OCI-M1 (cell line): ENCODE measurements at places on chromosomes 3 and 15.
A peak's percentile ranks its signal among the peaks of the same experiment; 100 is the strongest.

DNA sequence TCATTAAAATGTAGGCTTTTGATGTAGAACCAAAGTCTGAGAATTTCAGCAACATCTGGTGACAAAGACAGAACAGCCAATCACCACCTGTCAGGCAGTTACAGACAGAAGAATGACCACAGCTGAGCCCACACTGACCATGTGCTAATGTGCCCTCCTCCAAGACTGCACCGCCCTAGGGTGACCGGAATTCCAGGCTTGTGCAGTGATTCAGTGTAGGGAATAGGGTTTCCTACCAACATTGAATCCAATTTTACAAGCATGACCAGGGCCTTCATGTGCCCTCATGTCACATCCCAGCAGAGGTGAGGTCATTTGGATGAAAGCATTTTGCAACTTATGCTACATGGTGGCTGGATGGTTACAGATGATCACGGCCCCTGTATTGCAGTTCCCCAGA is 412.5 kb downstream of the SOX2 start:
- no peak for DNase-seq

DNA sequence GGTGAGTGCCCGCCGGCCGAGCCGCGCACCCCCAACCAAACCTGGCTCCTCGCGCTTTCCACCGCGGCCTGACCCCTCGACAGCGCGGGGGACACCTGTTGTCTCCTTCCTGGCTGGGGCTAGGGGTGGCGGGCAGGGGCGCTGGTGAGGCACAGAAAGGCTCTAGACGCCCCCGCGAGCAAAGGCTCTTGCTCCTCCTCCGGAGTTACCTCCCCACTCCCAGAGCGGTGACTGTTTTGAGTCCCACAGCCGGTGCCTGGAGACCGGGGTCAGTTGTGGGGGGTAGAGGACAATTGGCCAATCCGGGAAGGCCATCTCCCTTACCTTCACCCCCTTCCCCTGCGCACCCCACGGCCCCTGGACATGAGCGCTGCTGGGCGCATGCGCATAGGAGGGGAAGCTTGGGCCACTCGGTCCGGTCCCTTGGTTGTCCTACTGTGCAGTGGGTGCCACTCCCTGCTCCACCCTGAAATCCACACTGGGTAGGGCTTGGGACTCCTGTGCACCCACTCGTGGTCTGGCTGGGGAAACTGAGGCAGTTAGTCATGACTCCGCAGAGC is 554 bp downstream of the CHST13 start:
- no peak for DNase-seq

DNA sequence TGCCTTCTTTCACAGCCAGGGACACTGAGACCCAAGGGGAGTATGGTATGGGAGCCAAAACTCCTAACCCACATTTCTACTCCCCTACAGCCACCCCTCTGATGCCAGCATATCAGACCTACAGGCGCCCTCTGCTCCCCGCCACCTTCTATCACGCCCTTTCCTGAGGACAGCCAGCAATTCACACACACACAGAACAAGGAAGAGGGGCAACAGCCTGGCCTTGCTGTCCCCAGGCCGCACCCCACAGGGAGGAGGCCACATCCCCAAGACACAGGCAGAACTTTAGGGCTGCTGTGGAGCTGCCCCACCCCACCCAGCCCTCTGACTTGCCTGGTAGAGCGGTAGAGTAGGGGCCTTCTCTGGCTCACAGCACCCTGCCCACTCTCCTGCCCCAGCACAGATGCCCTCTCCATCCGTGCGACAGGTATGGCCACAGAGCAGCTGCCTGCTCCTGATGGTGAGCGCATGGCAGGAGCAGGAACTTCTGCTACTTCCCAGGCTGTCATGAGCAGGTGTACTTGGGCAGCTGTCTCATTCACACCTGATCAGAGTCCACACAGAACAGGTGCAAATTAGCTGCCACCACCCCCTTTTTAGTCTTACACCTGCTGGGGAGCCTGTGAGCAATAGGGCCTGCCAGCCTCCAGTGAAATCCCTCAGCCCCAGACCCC is 33.4 kb downstream of the CCDC33 start:
- no peak for DNase-seq

DNA sequence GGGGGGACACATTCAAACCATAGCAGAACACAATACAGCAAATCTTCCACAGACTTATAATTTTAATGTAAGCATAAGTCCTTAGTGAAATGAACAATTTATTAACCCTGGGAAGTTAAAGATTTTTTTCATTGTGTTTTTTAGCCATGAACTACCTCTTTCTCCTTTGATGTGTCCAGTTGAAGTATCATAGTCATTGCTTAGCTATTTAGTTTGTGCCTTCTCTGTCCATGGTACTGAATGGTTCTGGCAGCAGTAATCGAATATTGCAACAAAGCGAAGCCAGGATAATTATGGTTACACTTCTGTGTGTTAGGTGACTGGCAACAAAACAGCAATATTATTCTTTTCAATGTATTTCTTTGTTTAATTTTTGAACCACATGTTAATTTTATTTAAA is 403.0 kb upstream of the ONECUT1 start:
- DNase-seq, result peak; percentile 16

GRCh38 chr3:10263646-10264363 is 15.5 kb downstream of the TATDN2 start:
- DNase-seq, result peak; percentile 40

DNA sequence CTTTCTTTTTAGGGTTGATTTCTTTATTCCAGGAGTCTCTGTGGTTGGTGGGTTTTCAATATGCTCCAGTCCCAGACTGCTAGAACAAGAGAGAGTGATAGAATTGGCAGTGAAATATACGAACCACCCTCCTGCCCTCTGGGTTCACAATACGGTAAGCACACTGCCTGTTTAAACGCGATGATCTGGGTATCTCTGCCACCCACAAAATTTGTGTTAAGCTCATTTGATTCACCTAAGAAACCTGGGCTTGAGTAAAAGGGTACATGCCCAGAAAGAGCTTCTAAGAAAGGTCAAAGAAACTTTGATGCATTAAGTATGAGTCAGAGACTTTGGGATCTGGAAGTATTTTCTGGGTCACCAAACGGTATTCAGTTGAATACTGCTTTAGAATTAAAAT is 29.8 kb downstream of the OXNAD1 start:
- no peak for DNase-seq

GRCh38 chr3:128432301-128432970 is 34.3 kb downstream of the DNAJB8 start:
- DNase-seq, result no peak

GRCh38 chr15:78212546-78213424 is 21.6 kb downstream of the ACSBG1 start:
- DNase-seq, result peak; percentile 28

GRCh38 chr15:99019558-99020540 is 12.3 kb upstream of the PGPEP1L start:
- no peak for DNase-seq

DNA sequence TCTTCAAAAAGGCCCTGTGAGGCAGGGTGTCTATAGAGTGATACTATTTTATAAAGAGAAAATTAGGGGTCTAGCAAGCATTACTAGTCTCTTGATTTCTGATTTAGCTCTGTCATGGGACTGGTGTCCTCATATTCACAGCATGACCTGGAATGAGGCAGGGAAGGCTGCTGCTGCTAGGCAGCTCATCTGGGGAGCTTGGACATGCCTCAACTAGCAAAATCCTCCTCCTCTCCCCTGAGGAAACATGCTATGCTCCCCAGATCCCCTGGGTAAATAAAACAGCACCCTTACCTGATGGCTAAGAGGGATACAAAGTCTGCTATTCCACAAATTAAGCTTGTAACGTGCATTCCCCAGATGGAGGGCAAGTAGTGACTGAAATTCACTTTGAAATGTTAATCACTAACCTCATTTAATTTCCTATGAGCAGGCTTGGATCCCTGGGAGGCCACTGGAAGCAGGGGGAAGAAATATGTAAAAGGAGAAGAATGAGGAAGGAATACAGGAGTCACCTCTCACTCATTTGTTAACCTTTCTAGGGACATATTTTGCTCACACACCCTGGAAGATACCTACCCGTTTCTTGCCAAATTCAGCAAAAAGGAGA is 709.4 kb downstream of the SQOR start:
- DNase-seq, result no peak

GRCh38 chr15:80110920-80111319 is 41.9 kb upstream of the FAH start:
- no peak for DNase-seq

DNA sequence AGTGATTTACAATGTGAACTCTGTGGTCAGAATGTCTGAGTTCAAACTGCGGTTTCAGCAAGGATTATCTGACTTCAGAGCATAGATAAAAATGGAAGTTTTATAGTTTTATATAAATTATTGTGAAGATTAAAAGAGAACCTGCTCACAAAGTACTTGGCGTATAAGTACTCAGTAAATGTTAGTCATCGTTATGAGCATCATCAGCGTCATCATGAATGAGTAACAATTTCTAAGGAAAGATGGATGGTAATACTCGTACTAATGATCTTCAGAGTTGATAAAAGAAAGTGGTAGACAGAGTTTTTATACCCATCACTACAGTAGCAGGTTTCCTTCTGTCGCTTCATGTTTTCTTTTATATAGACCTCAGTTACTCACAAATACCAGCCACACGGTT is 341.8 kb downstream of the RAP2B start:
- DNase-seq, result no peak

- peak; percentile 3 for DNase-seq
Observed at GRCh38 chr3:65963787-65964677, 74.7 kb downstream of the MAGI1 start.

- DNase-seq, result no peak
Observed at GRCh38 chr3:178099274-178099673, 437.0 kb upstream of the KCNMB2 start.

DNA sequence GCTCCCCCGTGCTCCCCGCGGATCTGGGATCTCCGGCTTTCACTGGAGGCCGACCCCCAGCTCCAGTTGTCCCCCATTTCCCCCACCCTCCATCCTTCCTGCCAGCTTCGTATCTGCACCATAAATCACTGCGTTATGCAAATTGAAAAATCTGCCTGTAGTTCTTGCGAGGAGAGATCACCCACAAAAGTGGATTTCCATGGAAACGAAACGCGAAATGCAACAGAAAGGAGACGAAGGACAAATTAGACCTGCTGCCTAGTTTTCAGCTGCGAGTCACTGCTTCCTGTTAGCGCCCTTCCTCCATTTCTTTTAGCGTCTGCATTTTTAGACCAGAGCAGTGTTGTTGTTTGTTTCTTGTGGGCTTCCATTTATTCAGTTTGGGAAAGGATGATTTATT is 127.1 kb upstream of the ATP10A start:
- no peak for DNase-seq

- DNase-seq, result no peak
Observed at GRCh38 chr3:142053244-142053643, 96.1 kb downstream of the TFDP2 start.

GRCh38 chr3:84567796-84568195 is 391.0 kb upstream of the CADM2 start:
- no peak for DNase-seq

- no peak for DNase-seq
Observed at GRCh38 chr3:177889652-177890358, 646.4 kb upstream of the KCNMB2 start.

- no peak for DNase-seq
Observed at GRCh38 chr15:28133281-28133680, 34.2 kb upstream of the OCA2 start.

GRCh38 chr15:77386626-77387025 is 33.3 kb downstream of the PEAK1 start:
- no peak for DNase-seq

DNA sequence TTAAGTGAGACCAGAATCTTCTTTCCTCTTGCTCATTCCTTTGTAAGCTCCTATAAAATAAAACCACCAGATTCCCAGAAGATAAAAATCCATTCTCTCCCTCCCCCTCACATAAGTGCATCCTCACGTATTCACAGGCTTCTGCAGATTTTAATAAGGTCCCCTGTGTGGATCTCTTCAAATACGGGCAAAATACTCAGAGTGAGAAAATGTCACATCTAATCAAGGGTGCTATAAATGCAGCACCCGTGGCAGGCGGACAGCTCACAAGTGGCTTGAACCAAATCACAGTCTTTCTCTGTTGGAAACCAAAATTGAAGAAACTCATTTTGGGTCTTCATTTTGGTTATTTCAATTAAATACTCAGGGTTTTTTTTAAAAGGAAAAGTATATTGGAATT is 212.9 kb upstream of the CMC1 start:
- DNase-seq, result no peak

DNA sequence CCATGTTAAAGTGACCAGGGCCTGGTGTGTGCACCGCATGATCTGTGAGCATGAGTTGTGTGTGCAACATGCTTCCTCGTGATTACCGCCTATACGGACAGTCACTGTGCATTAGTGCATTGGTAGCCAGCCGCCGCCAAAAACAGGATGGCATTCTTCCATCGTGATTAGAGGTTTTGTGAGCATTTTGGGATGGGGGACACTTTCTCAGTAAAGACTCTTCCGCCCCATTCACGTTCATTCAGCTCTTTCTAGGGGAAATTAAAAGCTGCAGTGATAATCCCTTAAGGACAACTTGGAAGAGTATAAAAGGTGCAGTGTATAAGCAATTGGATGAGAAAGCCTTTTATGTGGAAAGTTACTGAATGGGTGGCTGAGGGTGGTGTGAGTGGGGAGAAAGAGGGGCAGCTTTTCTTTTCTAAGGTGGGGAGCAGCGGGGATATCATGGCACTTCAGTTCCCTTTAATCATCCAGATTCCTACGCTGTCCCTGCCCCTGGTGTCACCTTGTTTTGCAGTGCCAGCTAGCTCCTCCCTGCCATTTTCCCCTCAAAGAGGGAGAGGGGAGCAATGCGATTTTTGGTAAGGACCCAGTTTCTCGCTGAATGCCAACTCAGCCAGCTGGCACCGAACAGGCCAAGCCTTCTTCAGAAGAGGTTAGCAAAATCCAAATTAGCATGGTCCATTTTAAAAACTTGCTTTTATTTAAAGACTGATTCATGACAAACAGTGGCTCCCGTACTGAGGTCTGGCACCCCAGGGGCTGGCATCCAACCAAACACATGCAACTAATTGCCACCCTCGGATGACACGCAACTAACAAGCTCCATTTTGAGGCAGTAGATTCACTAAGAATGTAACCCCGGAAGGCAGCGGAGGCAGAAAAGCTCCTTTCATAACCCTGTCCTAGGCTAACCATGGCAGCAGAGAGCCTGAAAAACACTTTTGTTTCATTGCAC is 447.8 kb downstream of the FHIT start:
- DNase-seq, result no peak

- DNase-seq, result peak; percentile 47
Observed at GRCh38 chr15:62046078-62046743, 14.0 kb downstream of the VPS13C start.

GRCh38 chr3:94779699-94780098 is 716.8 kb downstream of the NSUN3 start:
- no peak for DNase-seq

DNA sequence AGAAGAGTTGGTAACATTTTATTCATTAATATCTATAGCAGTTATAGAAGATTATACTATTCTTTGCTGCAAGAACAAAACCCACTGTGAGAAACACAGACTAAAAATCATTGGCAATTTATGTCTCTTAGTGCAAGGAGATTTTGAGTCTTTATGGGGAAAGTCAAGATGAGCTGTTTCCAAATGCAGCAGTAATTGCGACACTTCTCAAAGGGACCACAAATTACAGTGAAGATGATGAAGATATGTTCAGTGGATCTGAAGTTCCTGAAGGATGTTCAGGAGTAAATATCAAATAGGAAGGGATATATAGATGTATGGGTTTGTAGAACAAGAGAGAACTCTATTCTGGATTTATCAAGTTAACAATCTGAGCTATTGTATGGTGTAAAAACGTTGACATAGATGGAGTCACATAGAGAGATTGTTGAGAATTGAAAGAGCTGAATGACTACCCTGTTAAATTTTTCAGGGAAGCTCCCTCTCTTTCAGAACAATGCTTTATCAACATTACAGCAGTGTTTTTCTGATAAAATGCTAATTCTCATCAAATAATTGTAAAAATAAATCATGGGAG is 71.8 kb downstream of the DTWD1 start:
- no peak for DNase-seq
